NCI-H1092 treated with DMSO at 0.1 percent for 48 hours (cell line): ENCODE measurements at places on chromosomes 5 and 9.

GRCh38 chr5:160957312-160957861, 105.4 kb upstream of the ATP10B start:
- no peak for DNase-seq

DNA sequence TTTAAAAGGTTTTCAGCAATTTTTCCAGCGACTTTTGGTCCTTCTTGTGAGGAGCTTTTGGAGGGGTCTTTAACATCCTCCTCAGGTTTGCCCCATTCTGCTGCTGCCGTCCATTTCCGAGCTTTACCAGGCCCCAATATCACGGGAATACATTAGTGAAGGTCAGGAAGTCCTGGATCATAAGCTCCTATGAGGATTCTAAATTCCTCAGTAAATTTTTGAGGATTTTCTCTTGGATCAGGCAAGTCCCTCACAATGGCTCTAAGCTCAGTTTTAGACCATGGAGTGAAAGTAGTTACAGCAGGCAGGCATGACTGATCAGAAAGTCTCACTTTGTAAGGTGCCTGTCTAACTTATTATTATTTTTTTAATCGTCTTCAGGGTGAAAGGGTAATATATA, 17.2 kb upstream of the GBGT1 start:
- no peak for DNase-seq

DNA sequence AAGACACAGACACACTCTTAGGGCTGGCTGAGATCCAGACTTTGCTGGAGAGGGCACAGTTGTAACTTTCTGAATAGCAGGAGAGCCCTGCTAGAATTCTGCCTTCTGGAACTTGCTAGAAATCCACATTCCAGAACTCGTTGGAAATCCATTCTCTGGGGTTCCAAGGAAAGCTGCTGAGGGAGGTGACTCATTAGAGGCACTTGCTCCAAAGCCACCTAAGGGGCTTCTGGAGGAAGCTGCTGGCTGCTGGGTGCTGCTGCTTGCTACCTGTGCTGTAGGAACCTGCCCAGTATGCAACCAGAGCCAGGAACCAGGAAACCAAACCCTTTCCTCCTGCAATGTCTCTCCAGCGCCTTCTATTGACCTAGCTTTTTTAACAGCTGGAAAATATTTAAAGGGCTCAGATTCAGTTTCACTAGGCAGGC, 4.1 kb upstream of the TLE4 start:
- no peak for DNase-seq

DNA sequence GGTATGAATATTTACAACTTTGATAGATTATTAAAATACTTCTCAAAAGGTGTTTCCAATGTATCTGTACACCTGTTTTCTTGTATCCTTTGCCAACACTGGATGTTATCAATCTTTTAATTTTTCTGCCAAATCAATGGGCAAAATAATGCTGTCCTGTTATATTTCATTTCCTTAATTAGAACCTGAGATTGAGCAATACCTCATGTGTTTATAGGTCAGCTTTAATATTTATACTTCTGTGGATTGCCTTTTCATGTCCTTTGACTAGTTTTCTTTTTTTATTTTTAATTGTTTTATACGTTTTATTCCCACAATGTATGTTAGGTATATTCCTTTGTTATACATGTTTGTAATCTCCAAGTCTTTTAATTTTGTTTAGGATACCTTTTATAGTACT, 77.6 kb downstream of the JAK2 start:
- DNase-seq: no peak

- DNase-seq: no peak
Measured at GRCh38 chr5:79157305-79157704, 45.7 kb downstream of the BHMT start.

DNA sequence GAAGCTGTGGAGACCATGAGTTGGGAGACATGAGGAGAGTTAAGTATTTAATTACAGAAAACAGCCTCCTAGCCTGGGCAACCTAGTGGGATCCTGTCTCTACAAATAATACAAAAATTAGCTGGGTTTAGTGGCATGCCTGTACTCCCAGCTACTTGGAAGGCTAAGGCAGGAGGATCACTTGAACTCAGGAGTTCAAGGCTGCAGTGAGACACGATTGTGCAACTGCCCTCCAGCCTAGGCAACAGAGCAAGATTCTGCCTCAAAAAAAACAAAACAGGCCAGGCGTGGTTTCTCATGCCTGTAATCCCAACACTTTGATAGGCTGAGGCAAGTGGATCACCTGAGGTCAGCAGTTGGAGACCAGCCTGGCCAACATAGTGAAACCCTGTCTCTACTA, 52.6 kb downstream of the AQP7 start:
- no peak for DNase-seq

DNA sequence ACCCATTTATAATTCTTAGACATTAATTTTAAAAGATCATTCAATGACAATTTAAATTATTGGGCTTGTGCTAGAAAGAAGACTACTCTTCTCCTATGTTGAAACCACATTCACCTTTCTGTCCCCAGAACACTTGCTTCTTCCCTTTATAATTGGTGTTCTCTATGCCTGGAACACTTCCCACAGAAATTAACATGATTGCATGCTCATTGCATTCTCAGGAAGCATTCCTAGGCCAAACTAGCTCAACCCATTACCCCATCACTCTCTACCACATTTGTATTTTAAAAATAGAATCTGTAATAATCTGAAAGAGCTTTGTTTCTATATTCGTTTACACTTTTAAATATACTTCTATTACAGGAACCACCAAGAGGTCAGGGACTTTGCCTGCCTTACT, 184.7 kb downstream of the MEF2C start:
- no peak for DNase-seq

GRCh38 chr5:179407191-179408175, 62.2 kb upstream of the ADAMTS2 start:
- no peak for DNase-seq

- DNase-seq: no peak
Measured at GRCh38 chr5:207599-207998, 10.4 kb downstream of the CCDC127 start.

DNA sequence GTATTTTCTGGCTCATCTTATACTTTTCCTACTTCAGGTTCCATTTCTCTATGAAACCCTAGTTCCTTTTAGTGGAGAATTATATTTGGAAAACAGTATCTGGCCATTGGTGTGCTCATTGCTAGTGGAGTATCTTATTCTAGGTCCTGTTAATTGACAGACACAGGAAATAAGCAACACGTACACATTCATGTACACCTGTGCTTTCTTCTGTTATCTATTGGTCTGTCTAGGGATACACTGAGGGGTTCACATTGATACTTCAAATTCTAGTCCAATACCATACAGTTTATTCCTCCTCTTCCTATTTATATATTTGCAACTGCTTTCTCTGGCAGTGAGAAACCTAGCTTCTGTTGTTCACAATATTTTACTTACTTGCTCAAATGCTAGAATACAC, 110.2 kb downstream of the FER start:
- DNase-seq: no peak

DNA sequence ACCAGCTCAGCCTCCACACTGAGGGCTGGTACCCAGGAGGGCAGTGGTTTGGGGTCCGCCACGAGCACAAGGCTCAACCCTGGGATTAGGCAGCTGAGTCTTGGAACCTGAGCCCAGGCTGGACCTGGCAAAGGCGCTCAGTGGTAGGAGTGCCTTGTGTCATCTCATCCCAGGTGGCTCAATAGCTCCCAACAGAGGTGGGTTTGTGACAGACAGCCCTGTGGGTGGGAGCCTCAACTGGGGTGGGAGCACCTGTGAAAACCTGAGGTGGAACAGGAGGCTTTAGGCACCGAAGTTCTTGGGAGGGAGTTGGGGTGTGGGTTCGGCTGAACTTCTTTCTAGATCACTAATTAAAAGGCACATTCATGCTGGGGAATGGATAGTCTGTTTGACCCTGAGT, 35.2 kb upstream of the SMU1 start:
- no peak for DNase-seq
